ENCODE measurements at places on chromosomes 5 and 9. TPM values are rescaled to one million over a fixed set of nuclear protein-coding genes. Genes with fewer than 3 reads are reported as not detected.
A peak's percentile ranks its signal among the peaks of the same experiment; 100 is the strongest.

The ADAMTSL1 gene
- total RNA-seq: 12.3 TPM

The NR3C1 gene
- 34.3 TPM for total RNA-seq

The CCNJL gene
- total RNA-seq: 41.4 TPM

The CDH9 gene
- total RNA-seq: not detected

The HAVCR2 gene
- 3.1 TPM for total RNA-seq

The CCDC192 gene
- 7.8 TPM for total RNA-seq

The SPINK7 gene
- total RNA-seq: not detected

The KIAA0825 gene
- 9.3 TPM for total RNA-seq

The TMEM252 gene
- total RNA-seq: not detected

The GFRA3 gene
- total RNA-seq: 6.3 TPM

The LRRC70 gene
- 9.9 TPM for total RNA-seq

DNA sequence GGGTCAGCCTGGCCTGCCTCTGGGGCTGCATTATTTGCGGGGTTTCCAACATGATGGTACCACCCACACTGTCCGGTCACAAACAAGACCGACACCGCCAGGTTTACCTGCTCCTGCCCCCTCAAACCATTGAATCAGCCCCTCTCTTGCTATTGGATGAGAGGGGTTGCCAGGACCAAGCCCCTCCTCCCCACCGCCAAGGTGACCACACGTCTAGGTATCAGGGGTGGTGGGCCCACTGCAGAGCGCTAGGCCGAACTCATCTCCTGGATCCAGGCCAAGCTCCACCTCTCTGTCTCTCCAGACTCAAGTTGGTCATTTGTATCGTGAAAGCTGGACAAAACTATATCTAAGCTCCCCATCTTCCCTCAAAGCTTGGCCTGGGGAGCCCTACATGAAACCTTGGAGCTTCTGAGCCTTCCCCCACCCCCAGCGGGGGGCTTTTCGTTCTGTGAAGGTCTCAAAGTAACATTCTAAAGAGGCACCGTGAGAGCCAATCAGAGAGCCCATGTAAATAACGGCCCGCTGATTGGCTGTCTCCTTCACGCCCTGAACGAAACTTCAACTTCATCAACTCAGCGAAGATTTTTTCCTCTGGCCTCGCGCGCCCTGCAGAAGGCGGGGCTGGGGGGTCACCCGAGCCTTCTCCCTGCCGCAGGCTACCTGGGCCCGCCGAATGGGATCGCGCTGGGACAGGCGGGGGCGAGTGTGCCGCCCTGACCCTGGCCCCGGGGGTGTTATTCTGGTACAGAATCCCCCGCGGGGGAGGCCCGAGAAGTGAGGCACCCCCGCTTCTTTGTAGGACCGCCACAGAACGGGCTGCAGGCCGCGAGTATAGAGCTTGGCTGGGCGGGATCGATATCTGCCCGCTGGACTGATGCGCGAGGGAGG, 49.6 kb upstream of the PSD2 start:
- no peaks in the 10 kb centered on the region for H3K36me3 ChIP-seq
- no peaks in the 10 kb centered on the region for H3K27me3 ChIP-seq
- peak overlapping the region; percentile 11 for H3K27ac ChIP-seq
- peak; percentile 87 for DNase-seq
- H3K4me1 ChIP-seq: peaks cover 25% of the 10 kb centered on the region

DNA sequence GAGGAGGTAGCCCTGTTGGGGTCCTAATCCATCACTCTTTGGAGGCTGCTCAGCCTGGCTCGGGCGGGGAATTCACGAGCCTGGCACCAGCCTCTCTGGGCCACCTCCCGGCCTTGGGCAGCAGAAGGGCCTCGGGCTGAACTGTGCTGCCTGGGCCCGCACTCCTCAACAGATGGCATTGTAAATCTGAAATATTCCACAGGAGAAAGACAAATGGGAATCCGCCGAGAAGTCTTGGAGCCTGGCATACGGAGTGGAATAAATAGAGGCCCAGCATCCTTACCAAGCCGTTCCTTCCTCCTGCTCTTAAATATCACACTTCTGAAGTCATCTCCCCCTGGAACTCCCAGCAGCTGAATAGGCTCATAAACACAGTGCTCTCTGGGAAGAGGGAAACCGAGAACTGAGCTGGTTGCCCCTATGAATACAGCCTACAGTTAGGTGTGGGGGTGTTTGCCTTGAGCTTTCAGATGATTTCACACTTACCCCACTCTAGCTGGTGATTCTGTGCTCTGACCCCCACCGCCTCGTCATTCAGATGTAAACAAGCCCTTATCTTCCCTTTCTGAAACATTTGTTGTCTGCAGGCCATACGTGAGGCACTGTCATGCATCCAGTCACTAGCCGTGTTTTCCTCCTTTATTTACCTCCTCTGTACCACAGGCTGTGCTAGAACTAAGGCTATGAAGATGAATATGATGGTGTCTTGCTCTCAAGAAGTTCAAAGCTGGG, 455.0 kb upstream of the CLINT1 start:
- H3K27me3 ChIP-seq: no peaks in the 10 kb centered on the region
- H3K4me3 ChIP-seq: no peak overlapping the region
- H3K27ac ChIP-seq: no peak overlapping the region
- no peaks in the 10 kb centered on the region for H3K4me1 ChIP-seq
- no peaks in the 10 kb centered on the region for H3K36me3 ChIP-seq
- no peak for DNase-seq

DNA sequence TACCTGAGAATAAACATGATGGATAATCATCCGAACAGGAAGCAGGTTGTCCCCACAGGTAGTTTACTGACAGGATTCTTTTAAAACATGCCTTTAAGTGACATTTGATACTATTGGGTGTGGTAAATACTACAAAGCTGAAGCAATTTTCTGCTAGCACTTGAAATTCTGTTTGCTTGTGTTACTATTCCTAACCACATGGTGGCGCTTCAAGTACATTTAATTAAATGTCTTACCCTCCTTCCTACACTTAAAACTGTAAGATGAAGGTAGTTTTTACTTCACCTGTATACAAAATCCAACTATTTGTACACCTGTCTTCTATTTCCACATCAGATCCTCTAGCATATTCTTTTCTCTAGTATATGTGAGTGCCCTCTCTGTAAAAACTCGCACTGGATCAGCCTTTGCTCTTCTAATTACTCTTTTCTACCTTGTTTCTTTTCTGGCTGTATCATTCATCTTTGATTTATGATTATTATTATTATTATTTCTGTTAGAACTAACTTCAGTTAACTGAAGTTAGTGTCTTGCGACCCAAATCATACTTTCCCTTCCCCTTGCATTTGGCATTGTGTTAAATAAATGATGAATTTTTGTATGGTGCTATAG, 18.4 kb downstream of the SLC25A46 start:
- H3K4me1 ChIP-seq: no peaks in the 10 kb centered on the region
- H3K36me3 ChIP-seq: no peaks in the 10 kb centered on the region
- H3K27ac ChIP-seq: no peak overlapping the region
- peak; percentile 22 for DNase-seq
- no peak overlapping the region for H3K4me3 ChIP-seq

GRCh38 chr5:77498952-77499351, 6.8 kb upstream of the WDR41 start:
- H3K4me3 ChIP-seq: no peak overlapping the region
- no peaks in the 10 kb centered on the region for H3K4me1 ChIP-seq
- H3K27me3 ChIP-seq: no peaks in the 10 kb centered on the region
- DNase-seq: no peak

DNA sequence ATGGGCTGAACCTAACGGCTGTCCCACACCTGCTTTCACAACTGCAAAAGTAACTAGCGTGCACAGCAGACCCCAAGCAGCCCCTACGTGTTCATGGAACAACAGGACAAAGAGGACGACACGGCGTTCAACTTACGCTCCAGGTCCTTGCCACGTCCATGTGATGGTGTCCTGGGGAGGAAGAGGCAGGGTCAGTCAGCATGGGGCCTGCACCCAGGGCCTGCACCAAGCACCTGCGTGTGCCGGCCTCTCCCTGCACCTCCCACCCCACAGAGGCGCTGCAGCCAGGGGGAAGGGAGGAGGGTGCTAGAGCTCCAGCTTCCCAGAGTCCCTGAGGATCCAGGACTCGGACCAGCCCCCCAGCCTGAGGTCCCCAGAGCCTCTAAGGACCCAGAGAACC, 35.6 kb upstream of the SLC6A3 start:
- H3K4me3 ChIP-seq: no peak overlapping the region
- no peak overlapping the region for H3K27ac ChIP-seq
- no peak for DNase-seq
- H3K36me3 ChIP-seq: no peaks in the 10 kb centered on the region
- no peaks in the 10 kb centered on the region for H3K27me3 ChIP-seq

DNA sequence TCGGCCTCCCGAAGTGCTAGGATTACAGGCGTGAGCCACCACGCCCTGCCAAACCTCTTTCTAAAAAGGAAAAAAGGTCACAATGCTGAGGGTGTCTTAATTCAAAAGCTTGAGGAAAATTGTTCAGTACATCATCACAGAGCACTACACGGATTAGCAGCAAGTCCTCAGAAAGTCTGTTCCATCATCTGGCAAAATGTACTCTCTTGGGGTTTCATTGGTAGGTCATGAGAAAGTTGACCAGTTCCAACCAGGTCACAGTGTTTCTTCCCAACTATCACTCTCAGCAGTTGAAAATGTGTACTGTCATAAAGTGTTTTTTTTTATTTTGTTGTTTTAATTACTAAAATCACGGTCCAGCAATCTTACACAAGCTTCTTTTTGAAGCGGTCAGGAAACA, 299.6 kb downstream of the FBXL7 start:
- DNase-seq: no peak
- no peaks in the 10 kb centered on the region for H3K27me3 ChIP-seq
- no peak overlapping the region for H3K4me3 ChIP-seq
- no peak overlapping the region for H3K27ac ChIP-seq

DNA sequence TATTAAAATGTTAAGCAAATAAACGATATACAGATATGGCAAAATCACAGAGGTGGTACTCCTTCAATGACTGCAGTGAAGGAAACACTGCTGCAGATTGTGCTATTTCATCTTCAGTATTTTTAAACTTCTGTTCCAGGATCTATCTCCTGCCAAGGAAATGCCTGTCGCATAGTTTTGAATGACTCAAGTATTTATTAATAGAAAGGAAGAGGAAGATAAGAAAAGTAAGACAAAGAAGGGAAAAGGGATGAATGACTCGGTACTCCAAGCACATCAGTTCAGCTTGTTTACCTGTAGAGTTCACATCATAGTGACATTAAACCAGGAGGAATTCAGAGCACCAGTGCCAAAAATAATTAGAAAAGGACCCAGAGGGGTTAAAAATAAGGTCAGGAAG, 5.1 kb upstream of the GPX8 start:
- no peak for DNase-seq
- no peak overlapping the region for H3K4me3 ChIP-seq
- H3K27ac ChIP-seq: no peak overlapping the region
- no peaks in the 10 kb centered on the region for H3K36me3 ChIP-seq
- no peaks in the 10 kb centered on the region for H3K27me3 ChIP-seq
- H3K4me1 ChIP-seq: no peaks in the 10 kb centered on the region

GRCh38 chr5:59709846-59710245, 183.7 kb downstream of the PDE4D start:
- no peaks in the 10 kb centered on the region for H3K27me3 ChIP-seq
- H3K4me1 ChIP-seq: no peaks in the 10 kb centered on the region
- H3K27ac ChIP-seq: no peak overlapping the region
- no peak overlapping the region for H3K4me3 ChIP-seq

- no peaks in the 10 kb centered on the region for H3K4me1 ChIP-seq
- no peaks in the 10 kb centered on the region for H3K36me3 ChIP-seq
- H3K4me3 ChIP-seq: no peak overlapping the region
- no peaks in the 10 kb centered on the region for H3K27me3 ChIP-seq
- DNase-seq: no peak
Measured at GRCh38 chr5:137486707-137487106, 12.4 kb downstream of the SPOCK1 start.

- H3K27ac ChIP-seq: no peak overlapping the region
- H3K36me3 ChIP-seq: no peaks in the 10 kb centered on the region
- no peaks in the 10 kb centered on the region for H3K4me1 ChIP-seq
Measured at GRCh38 chr5:77893225-77893860, 117.2 kb upstream of the TBCA start.

DNA sequence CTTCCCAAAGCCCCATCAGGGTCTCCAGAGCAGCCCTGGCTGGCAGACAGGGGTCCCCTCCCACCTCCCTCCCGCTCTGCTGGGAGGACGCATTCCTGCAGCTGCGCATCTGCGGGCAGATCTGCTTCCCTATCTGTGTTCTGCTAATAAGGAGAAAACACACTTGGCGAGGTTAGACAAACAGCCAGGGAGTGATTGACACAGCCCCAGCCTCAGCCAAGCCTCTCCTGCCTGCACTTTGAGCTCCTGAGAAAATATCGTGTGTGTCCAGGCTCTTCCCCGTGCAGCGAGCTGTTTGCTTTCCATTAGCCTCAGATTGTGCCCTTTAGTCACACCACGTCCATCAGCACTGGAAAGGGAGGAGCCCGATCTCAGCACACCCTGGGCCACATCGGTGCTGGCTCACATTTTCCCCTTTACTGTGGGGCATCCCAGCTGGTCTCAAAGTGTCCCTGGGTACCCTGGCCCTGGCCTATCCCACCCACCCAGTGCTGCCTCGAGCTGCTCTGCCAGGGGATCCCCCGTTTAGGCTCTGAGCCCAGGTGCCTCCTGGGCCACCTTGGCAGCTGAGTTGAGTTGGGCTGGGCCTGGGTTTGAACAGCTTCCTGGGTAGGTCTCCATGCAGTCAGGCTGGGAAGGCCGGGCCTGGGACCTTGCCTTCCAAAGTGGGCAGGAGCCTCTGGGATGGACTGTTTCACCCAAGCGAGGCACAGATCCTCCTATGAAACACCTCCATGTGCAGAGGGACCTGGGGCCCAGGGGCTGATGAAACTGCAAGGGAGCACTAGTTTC, 61.1 kb downstream of the BARX1 start:
- no peaks in the 10 kb centered on the region for H3K4me1 ChIP-seq
- H3K27me3 ChIP-seq: no peaks in the 10 kb centered on the region
- H3K27ac ChIP-seq: no peak overlapping the region
- DNase-seq: no peak
- H3K36me3 ChIP-seq: no peaks in the 10 kb centered on the region

DNA sequence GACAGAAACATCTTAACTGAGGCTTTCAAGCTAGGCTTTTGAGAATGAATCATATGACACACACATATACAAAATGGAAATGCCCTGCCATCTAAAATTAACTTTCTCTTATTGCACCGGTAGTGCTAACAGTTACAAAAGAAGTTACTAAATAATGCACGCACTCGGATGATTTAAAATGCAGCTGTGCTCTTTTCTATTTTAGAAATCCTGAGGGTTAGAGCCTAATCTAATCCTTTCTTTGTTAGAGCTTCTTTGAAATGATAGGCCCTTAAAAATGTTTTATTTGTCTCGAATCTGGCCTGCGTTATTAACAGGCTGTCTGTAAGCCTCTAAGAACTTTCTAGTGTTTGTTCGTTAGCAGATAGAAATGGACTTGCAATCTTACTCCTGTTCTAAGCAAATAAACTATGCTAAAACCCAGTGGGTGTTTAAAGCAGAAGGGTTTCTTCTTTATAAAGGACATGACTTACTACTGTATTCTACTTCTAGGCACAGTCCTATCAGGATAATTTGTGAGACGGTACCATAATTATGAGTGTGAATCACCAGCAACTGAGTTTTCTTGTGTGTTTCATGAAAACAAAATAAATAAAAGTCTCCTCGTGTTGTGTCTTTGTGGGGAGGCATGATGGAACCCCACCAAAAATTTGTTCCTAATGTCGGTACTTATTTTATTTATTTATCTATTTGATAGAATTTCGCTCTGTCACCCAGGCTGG, 69.2 kb upstream of the MYO10 start:
- H3K4me3 ChIP-seq: no peak overlapping the region
- no peaks in the 10 kb centered on the region for H3K4me1 ChIP-seq
- no peaks in the 10 kb centered on the region for H3K27me3 ChIP-seq
- H3K27ac ChIP-seq: no peak overlapping the region
- no peaks in the 10 kb centered on the region for H3K36me3 ChIP-seq

All from testis (tissue), 5 donors.